ENCODE measurements at places on chromosomes 3 and 15.

- no peak for DNase-seq
Measured at GRCh38 chr15:89243046-89243690, 611 bp upstream of the FANCI start.

DNA sequence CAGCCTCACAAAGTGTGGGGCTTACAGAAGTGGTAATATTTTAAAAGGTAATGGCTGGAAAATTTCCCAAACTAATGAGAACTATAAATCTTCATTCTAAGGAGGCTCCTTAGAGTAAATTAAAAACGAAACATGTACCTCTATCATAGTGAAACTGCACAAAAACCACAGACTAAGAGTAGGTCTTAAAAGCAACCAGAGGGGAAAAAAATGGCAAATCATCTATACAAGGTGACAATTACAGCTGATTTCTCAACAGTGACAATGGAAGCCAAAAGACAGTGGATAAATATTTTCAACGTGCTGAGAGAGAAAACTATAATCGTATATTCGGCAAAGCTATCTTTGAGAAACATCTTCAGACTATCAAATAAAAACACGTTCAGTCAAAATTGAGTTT, 20.6 kb downstream of the HEG1 start:
- DNase-seq, result no peak

DNA sequence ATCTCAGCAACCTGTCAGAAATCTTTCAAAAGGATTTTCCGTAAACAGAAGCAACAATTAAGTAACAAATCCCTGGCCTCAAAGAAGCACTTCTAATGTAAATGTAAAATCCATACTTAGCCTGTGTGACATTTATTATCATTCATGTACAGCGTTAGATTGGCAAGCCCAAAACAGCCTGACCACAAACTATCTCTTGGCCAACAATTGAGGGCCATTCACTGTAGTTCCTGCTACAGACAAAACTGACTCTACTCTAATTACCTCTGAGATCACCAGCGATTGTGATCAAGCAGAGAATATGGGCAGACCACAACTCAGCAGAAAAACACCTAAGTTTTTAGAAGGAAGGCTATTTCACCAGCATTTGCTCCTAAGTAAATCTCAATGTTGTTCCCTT, 9.2 kb downstream of the SHQ1 start:
- DNase-seq, result no peak

GRCh38 chr3:118559286-118559685, 475.4 kb downstream of the IGSF11 start:
- DNase-seq, result no peak

DNA sequence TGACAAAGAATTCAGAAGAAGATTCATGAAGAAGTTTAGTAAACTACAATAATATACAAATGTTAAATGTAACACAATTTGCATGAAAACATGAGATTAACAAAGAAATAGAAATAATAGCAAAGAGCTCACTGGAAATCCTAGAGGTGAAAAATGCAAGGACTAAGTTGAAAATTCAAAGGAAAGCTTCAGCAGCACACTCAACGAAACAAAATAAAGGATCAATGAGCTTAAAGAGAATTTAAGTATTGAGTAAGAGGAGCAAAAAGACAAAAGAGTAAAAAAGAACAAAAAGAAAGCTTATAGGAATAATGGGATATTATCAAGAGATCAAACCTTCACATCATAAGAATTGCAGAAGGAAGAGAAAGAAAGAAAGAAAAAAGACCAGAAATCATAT, 583.8 kb upstream of the NECTIN3 start:
- no peak for DNase-seq

GRCh38 chr3:195372220-195372619, 70.6 kb downstream of the ACAP2 start:
- no peak for DNase-seq

DNA sequence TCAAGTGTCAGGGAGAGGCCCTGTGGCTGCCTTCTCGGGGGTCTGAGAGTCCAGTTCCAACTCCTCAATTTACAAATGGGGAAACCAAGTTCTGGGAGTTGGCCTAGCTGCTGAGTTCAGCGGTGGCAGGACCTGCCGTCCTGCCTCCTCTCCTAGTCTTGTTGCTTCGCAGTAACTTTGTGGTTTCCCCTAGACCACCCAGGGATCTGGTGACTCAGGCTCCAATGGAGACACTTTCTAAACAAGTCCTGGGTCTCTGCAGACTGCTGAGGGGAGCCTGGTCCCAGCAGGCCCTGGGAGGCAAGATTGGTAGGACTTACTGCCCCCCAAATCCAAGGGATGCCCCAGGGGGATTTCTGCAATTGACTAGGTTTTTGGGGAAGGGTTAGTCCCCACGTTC, 83.6 kb downstream of the SMAD6 start:
- DNase-seq, result no peak

- no peak for DNase-seq
Measured at GRCh38 chr15:93694033-93694432, 537.3 kb upstream of the MCTP2 start.

DNA sequence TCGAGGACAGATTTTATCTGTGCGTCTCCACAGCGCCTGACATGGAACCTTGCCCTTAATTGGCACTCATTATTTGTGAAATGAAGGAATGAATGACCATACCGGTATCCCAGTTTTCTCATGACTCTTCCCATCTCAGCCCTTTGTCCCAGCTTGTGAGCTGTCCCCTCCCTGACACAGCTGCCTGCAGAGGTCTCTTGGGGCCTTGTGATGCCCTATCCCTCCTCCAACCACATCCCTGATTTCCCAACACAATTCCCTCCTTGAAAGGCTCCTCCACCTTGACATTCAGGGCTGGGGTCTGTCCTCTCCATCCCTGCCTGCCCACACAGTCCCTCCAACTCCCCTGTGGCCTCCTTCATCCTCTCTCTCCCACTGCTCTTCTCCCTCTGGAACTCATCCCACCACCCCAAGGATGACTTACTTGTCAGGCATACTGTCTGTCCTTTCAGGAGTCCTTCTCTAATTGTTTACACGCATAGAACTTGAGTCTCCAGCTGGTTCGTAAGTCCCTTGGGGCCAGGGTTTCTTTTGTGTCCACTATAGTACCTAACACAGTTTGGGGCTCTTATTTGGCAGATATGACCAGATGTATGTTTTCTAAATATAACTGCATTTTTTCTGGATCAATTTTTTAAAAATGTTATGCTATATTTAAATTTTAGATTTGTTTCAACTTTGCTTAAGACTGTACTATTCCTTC, 35.6 kb upstream of the FILIP1L start:
- no peak for DNase-seq

GRCh38 chr15:59290295-59291212, 82.1 kb downstream of the MYO1E start:
- no peak for DNase-seq

- DNase-seq, result no peak
Measured at GRCh38 chr3:58120075-58120812, 90.5 kb downstream of the DNASE1L3 start.

GRCh38 chr15:40543082-40543481, 21.8 kb downstream of the CCDC32 start:
- DNase-seq, result no peak

- DNase-seq, result no peak
Measured at GRCh38 chr15:92586383-92586942, 69.1 kb downstream of the FAM174B start.

GRCh38 chr15:72315706-72316370, 4.1 kb downstream of the CELF6 start:
- no peak for DNase-seq

DNA sequence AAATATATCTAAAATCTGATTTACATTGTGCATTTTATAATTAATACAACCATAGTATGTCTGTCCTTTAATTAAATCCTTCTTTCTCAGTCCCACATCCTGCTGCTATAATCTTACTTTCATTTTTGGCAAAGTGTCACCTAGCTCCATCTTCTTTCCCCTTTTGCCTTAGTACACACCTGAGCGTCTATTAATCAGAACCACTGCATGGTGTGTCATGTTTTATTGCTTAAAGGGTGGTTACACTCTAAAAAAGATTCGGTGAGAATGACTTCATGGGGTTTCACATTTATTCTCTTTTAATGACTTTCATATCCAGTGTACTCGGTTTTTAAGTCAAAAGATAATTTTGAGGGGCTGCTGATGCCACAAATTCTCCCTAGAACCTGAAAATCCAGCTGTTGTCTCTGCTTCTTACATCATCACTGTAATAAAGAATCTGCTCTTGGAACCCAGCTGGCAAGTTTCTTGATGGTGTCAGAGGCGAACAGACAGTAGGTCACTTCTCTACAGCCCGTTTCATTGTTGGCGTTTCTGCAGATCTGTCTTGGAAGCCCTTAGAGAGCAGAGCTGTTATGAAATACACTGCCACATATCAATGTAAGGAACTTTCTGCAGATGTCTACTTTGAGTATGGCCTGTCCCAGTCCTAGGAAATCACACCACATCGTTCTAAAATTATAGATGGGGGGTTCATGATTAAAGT, 99.7 kb downstream of the TIGIT start:
- no peak for DNase-seq

GRCh38 chr3:56219894-56220805, 248.1 kb downstream of the ERC2 start:
- DNase-seq, result no peak

DNA sequence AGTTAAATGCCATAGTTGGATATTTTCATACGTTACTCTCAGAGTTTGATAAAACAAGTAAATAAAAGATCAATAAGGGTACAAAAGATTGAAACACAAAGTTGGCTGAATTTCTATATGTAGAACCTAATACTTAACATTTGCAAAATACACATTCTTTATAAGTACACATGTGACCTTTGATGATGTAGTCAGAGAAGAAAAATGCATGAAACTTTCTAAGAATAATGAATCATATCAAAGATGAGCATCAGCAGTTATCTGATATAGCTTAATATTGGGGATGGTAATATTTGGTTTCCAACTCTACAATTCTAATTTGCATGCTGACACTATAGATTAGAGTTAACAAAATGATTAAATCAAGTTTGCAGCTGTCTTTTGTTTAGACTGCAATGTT, 188.0 kb upstream of the TGFBR2 start:
- DNase-seq, result no peak

DNA sequence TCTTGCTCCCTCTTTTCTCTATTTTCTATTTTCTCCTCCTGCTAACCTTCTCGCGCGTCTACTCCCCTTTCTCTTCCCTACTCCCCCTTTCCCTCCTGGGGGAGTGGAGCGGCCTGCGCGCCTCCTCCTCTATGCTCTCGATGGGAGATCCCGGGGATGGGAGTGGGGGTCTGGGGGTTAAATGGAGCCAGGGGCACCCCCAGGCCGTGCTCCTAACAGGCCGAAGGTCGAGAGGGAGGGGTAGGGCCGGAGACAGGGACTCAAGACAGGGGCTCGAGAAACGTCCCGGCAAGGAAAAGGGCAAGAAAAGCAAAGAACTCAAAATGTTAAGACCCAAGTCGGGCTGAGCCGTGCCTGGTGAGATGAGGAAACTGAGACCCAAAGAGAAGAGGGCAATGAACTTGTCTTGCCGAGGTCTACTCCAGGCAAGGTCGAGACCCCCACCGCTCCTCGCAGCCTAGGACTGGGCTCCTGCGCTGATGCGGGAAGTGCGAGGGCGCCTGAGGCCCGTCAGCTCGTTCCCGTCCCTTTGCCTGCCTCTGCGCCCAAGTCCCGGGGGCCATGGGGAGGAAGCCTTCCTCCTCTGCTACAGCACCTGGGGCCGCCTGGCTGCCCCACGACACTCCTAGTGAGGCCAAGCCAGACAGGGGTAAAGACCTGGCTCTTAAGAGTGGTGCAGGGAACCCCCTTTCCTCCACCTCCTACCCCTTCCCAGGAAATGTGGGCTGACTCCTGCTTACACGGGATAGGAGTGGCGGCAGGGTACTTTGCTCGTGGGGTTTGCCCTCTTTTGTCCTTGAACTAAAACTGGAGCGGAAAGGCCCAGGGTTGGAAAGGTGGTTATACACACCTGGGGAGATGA, 770 bp upstream of the MEGF11 start:
- DNase-seq, result no peak

DNA sequence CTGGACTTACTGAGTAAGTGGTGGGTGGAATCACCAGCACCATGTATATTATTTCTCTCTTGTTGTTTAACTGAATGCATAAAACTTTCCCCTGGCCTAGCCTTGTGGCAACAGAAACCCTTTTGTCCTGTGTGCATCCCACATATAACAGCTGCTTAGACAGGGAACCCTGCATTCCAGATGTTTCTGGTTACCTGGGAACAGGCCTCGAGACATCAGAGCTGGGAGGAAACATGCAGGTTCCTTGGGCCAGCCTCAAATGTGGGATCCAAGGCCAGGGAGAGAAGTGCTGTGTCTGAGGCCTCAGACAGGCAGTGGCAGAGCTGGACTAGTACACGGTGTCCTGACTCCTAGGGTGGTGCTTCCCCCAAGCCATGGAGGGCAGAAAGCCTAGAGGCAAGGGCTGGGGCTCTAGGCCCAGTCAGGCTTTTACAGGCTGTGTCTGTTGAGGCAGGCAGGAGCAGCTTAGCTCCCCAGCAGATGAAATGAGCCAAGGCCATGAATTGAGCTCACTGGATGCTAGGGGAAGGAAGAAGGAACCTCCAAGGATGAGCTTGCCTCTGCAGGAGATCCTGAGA, 57.7 kb downstream of the ITGA11 start:
- no peak for DNase-seq

DNA sequence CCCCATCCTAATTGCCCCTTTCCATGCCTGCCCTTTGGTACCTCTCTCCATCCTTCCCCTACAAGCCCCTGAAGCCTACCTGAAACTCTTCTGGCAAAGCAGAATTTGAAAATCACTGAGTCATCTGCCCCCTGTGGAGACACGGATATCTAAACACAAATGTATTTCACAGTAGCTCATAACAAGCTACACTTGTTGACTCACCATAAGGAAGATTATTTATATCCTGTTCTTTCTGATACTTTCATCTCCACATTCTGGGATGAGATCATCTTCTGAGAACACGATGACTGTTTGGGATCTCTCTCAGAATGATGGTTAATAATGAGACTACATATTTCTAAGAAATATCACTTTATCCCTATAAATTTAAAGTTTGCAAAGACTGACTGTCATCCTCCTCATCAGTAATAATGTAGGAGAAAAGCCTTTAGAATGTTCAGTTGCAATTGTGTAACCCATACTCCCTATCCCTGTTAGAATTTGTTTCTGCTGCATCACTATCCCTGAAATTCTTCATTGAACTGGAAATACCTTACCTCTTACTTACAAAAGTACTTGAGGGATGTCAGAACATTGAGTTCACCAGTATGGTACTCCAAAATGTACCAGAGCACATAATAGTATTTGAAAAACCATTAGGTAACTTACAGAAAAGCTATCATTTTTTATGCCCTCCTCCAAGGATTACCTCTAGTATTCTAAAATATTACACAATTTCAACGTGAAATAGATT, 116.1 kb upstream of the IL12A start:
- DNase-seq, result no peak

GRCh38 chr15:101303408-101303807, 8.4 kb upstream of the SNRPA1 start:
- no peak for DNase-seq

All from neuronal stem cell (in vitro differentiated cells).